ENCODE measurements at places on chromosomes 12 and 14.

- DNase-seq: no peak
These were observed 61.6 kb downstream of the ARL6IP4 start for GRCh38 chr12:123041811-123042655.

GRCh38 chr14:33343016-33343415 lies 404.3 kb downstream of the NPAS3 start:
- DNase-seq: no peak

DNA sequence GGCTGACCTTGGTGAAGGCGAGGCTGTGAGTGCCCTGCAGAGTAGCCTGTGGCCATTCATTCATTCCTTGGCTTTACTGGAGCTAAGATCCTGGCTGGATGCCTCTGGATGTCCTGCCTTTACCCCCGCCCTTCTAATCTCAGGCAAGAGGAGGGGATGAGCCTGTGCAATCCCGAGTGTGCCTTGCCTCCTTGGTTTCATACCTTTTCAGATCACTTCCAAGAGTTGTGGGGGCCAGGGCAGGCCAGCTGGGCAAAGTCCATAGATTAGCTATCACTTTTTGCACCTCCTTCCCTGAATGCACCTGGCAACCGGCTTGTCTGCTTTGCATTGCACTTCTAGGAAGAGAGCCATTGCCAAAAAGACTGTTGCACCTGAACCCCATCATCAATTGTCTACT lies 1.5 kb downstream of the VRTN start:
- DNase-seq: no peak

GRCh38 chr12:77179515-77179914 lies 114.1 kb upstream of the E2F7 start:
- no peak for DNase-seq

DNA sequence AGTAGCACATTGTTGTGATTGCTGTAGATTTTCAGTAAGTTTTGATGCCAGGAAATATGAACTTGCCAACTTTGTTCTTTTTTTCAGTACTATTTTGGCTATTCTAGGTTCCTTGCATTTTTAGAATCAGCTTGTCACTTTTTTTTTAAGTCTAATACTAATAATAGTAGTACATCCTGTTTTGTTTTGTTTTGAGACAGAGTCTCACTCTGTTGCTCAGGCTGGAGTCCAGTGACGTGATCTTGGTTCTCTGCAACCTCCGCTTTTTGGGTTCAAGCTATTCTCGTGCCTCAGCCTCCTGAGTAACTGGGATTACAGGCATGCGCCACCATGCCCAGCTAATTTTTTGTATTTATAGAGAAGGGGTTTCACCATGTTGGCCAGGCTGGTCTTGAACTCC lies 16.5 kb downstream of the PWP1 start:
- no peak for DNase-seq

GRCh38 chr14:74705613-74706500 lies 7.0 kb downstream of the AREL1 start:
- DNase-seq: no peak

- no peak for DNase-seq
These were observed 276.2 kb downstream of the EMP1 start for GRCh38 chr12:13472690-13473089.

DNA sequence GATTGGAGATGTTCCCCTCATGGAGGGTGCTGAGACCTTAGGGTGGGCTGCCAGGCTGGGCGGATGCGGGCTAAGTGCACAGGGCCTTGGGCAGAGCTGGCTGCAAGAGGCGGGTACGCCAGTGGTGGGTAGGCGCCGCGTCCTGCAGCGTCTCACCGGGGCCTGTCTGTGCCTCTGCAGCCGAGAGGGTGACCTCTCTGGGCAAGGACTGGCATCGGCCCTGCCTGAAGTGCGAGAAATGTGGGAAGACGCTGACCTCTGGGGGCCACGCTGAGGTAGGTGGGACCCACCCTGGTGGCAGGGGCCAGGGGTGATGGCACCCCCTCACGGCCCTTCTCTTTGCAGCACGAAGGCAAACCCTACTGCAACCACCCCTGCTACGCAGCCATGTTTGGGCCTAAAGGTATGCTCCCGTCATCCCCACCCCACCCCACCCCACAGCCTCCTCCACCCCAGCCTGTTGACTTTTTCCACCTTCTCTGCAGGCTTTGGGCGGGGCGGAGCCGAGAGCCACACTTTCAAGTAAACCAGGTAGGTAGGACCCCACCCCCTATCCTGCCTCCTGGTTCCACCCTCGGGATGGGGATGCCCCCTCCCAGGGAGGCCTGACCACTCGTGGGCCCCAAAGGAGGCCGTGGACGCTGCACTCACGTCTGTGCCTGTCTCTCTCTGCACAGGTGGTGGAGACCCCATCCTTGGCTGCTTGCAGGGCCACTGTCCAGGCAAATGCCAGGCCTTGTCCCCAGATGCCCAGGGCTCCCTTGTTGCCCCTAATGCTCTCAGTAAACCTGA lies 1.5 kb downstream of the CRIP1 start:
- no peak for DNase-seq

- DNase-seq: no peak
These were observed 249.7 kb downstream of the SPTSSA start for GRCh38 chr14:34212172-34212929.

GRCh38 chr12:113514602-113515001 lies 42.9 kb upstream of the LHX5 start:
- DNase-seq: no peak

DNA sequence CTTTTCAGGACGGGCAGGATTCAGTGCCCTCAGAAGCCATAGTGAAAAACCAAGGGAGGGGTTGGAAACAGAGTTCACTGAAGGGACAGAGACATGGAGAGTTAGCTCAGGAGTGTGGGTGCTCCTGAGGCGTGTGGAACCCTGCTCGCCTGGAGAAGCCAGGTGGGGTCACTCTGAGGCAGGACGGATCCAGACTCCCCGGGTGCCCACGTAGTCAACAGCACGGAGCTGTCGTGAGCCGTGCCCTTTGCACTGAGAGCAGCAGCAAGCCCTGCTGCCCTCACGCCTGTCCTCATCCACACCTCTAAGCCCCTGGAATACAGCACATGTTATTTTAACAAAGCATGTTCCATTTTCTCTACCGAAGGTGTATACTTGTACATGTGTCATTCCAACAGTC lies 114.7 kb downstream of the FBXL14 start:
- no peak for DNase-seq

DNA sequence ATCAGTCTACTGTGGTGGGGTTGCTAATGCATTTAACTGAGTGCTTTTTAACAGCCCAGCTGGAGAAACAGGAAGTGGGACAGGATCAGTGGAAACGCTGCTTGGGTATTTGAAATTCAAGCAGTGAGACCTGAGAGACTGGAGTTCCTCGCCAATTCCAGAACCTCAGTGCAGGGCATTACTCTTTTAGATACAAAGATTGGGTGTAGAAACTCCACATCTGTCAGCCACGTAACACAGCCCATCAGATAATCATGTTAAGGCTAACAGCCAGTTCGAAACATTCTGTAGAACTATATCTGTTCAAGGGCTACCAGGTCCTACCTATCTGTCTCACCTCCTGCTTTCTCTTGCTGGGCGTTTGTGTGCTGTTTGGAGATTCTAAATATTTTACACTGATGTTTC lies 45.5 kb downstream of the RAD52 start:
- no peak for DNase-seq

- DNase-seq: no peak
These were observed 114.1 kb downstream of the CCDC60 start for GRCh38 chr12:119448611-119449131.

DNA sequence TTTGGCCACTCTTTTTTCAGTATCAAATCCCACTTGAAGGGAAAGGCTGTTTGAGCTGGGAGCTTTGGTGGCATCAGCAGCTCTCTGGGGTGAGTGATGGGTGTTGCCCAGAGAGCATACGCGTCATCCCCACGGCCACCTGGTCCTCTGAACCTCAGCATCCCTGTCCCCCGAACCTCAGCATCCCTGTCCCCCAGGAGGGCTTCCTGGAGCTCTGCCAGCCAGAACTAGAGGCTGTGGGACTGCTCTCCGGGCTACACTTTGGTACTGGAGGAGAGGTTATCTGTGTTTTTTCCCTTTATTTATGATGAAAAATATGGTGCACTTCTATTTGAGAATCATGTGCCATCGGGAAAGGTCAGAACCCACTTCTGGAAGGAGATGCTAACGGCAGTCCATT lies 131.5 kb upstream of the RTL1 start:
- no peak for DNase-seq

GRCh38 chr12:6551063-6551461 lies 4.8 kb downstream of the IFFO1 start:
- DNase-seq: no peak

- DNase-seq: no peak
These were observed 332.7 kb upstream of the NOVA1 start for GRCh38 chr14:26930576-26930975.

DNA sequence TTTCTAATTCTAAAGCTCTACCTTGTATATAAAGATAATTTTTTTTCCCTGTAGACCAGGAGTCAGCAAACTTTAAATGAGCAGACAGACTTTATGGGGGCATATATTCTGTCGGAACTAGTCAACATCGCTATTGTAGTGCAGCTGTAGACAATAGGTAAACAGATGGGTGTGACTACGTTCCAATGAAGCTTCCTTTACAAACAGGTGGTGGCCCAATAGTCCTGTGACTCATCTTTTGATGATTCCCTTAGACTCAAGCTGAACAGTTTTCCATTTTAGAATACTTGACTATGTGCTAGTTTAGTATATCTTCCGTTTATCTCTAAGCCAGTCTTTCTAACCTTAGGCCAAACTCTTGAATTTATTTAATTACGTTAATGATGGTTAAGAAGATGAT lies 16.3 kb downstream of the MUCL1 start:
- no peak for DNase-seq

DNA sequence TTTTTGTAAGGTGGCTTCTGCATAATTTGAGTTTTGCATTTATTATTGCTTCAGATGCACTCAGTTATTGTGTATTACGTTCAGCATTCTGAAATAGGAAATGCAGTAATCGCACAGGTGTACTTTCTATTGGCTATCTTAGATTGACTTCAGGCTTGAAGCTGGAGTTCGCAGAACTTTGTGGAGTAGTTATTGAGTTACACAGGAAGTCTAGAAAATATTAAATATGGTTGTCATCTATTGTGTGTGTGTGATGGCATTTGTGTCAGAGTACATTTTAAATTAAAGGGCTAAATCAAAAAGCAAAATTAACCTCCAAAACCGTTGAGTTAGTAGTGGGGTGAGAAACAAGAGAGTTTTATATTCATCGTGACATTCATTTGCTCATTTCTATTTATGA lies 2.7 kb downstream of the ARID2 start:
- DNase-seq: no peak

DNA sequence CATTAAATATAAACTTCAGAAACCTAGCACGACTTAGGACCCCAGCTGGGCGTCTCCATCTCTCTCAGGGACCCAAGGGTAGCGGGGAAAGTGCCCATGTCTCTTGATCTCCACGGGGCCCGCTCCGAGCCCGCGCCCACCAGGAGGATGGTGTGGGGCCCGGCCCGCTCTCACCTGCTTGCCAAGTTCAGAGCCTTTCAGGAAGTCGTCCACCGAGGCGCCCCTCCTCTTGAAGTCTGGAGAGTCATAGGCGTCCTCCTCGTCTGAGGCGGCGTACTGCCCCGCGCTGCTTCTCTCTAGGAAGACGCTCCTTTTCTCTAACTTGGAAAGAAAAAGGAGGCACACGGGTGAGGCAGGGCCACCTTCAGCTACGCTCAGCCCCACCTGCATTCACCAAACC lies 96.9 kb downstream of the PIWIL1 start:
- no peak for DNase-seq

DNA sequence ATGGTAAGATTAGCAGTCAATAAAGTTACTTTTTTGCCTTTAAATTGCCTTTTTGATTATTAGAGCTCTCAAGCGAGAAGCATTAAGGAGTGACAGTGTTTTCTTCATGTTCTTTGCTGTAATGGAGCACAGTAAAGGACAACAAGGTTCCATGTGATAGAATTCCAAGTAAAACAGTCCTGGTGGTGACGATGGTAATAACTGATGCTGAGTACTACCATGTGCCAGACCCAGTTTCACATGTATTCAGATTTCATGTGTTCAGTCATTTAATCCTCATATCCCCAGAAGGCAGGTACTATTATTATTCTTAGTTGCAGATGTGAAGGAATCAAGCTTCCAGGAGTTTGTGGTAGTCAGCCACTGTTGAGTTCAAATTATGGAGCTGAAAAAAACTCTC lies 79.0 kb downstream of the FRMD6 start:
- DNase-seq: no peak

- DNase-seq: no peak
These were observed at the start of gene SYT10 for GRCh38 chr12:33439587-33440011. Gene SYT10 (minus strand): TSS chr12:33439819. CDS start chr12:33439522, 297 bp downstream.

- DNase-seq: no peak
These were observed 9.8 kb downstream of the GALNT4 start for GRCh38 chr12:89514751-89515150.

DNA sequence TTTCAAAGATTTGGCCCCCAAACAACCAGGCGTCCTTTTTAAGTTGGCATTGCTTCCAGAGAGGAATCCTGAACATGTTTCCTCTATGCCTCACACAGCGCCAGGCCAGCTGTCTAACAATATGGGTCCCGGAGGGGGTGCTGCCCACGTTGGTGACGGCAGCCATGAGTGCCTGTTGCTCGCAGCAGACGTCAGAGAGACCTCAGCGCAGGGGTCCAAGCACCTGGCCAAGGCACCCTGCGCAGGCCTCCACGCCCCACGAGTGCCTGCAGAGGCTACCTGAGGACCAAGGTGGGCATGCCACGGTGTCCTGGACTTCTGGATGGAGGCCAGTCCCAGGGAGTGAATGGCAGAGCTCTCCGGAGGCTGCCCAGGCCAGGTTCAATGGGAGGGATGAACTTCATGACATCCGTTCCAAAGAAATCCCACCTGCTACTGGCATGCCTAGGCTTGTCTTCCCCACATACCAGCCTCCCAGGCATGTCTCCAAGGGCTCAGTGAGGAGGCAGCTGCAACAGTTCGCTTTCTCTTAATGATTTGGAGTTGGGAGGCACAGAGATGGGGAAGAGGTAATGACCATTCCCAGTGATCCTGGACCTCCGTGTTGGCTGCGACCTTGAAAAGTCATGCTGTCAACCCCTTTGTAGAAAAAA lies 11.6 kb upstream of the FOXN3 start:
- DNase-seq: no peak

DNA sequence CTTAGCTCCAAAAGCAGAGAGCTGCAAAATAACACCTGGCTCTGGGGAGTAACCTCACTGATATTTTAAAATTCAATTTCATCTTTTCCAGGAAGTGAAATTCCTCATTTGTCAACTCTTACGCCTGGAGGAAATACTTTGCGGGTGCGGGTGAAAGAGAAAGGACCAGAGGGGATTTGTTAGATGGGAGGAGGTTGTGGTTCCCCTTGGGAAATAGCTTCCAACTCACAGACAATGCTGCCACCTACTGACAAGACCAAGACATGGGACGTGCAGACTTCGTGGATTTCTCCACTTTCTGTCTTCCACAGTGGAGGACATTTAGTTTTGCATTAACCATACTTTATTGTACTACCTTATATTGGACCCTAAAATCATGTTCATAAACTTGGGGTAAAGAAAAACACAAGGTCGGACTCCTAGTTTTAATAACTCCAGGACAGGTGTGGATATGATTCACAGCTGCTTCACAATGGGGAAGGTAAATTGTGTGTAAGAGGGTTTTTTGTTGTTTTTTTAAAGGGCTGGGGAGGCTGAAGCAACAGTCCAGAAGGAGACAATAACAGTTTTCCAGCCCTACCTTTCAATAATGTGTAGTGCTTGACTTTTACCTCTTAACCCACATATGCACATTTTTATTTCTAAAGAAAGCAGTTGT lies 10.8 kb downstream of the FBXL14 start:
- DNase-seq: no peak

- no peak for DNase-seq
These were observed 508.6 kb downstream of the FLRT2 start for GRCh38 chr14:86038387-86039042.

- no peak for DNase-seq
These were observed 4.6 kb downstream of the TAC3 start for GRCh38 chr12:57011438-57012424.

GRCh38 chr12:22039361-22039760 lies 6.7 kb upstream of the CMAS start:
- DNase-seq: no peak

All from esophagus squamous epithelium (tissue), 5 donors.